Forelimb muscle (tissue), 1 donor: ENCODE measurements at places on chromosomes 3 and 15. TPM values are rescaled to one million over a fixed set of nuclear protein-coding genes. Genes with fewer than 3 reads are reported as not detected.

The PROS1 gene
- 21.0 TPM for polyA plus RNA-seq

The FAM107A gene
- 0.72 TPM for polyA plus RNA-seq

The LCTL gene
- polyA plus RNA-seq, result 0.14 TPM

The CAPN7 gene
- polyA plus RNA-seq, result 24.9 TPM

The MYL3 gene
- 312 TPM for polyA plus RNA-seq

The ISLR gene
- polyA plus RNA-seq, result 142 TPM

The NAALADL2 gene
- polyA plus RNA-seq, result 5.9 TPM

The SLC4A7 gene
- 14.6 TPM for polyA plus RNA-seq

The PLA2G4F gene
- polyA plus RNA-seq, result not detected

The ANKDD1A gene
- 6.1 TPM for polyA plus RNA-seq

The LRRC34 gene
- polyA plus RNA-seq, result 3.5 TPM

The ARL8B gene
- polyA plus RNA-seq, result 39.9 TPM

The SLC22A14 gene
- 0.39 TPM for polyA plus RNA-seq

The MKRN3 gene
- 5.8 TPM for polyA plus RNA-seq

The ZPLD1 gene
- not detected for polyA plus RNA-seq

The SLMAP gene
- 84.1 TPM for polyA plus RNA-seq

The CCDC54 gene
- 2.8 TPM for polyA plus RNA-seq

The SH3BP5 gene
- polyA plus RNA-seq, result 24.9 TPM

The SLC51B gene
- 1.3 TPM for polyA plus RNA-seq

The EFHB gene
- 0.66 TPM for polyA plus RNA-seq

The CYP8B1 gene
- 0.09 TPM for polyA plus RNA-seq

The C3orf20 gene
- 0.11 TPM for polyA plus RNA-seq

The SYNM gene
- polyA plus RNA-seq, result 89.3 TPM

The IQCH gene
- polyA plus RNA-seq, result 0.94 TPM

The CPLX3 gene
- polyA plus RNA-seq, result not detected

The LSG1 gene
- polyA plus RNA-seq, result 24.9 TPM

The CFAP92 gene
- 1.1 TPM for polyA plus RNA-seq

The SLC9C1 gene
- 0.42 TPM for polyA plus RNA-seq

The MAPKBP1 gene
- polyA plus RNA-seq, result 11.1 TPM

The ZBED2 gene
- polyA plus RNA-seq, result not detected

The ADIPOQ gene
- polyA plus RNA-seq, result 0.06 TPM

The XCR1 gene
- polyA plus RNA-seq, result 0.27 TPM

The ADAMTSL3 gene
- polyA plus RNA-seq, result 33.1 TPM

The CCR2 gene
- 0.89 TPM for polyA plus RNA-seq

The GPR62 gene
- 0.89 TPM for polyA plus RNA-seq

The CA12 gene
- polyA plus RNA-seq, result 0.75 TPM

The MCF2L2 gene
- polyA plus RNA-seq, result 0.25 TPM

The CLDN16 gene
- 0.13 TPM for polyA plus RNA-seq

The CKMT1B gene
- not detected for polyA plus RNA-seq

The ZNF654 gene
- polyA plus RNA-seq, result 10.0 TPM

The ACTRT3 gene
- polyA plus RNA-seq, result 2.6 TPM

The ST3GAL6 gene
- polyA plus RNA-seq, result 6.1 TPM

The SLC6A11 gene
- polyA plus RNA-seq, result 0.10 TPM

The SMAD6 gene
- polyA plus RNA-seq, result 3.7 TPM

The CSPG4 gene
- polyA plus RNA-seq, result 108 TPM

The CRYGS gene
- 3.5 TPM for polyA plus RNA-seq

The CEMIP gene
- polyA plus RNA-seq, result 2.4 TPM

The CHRM5 gene
- not detected for polyA plus RNA-seq

The PPARG gene
- 2.8 TPM for polyA plus RNA-seq

The ATP10A gene
- polyA plus RNA-seq, result 2.9 TPM

The THPO gene
- polyA plus RNA-seq, result 1.8 TPM

The SLC22A13 gene
- 0.24 TPM for polyA plus RNA-seq

The VPS13C gene
- polyA plus RNA-seq, result 32.5 TPM
